SK-MEL-5 (cell line): ENCODE measurements at places on chromosomes 1 and 21. TPM values are rescaled to one million over a fixed set of nuclear protein-coding genes. Genes with fewer than 3 reads are reported as not detected.

The KIRREL1 gene
- 22.2 and 27.8 TPM in 2 replicates for total RNA-seq

The ATAD3C gene
- total RNA-seq, result 0.05 TPM in 1 of 2 replicates, not detected in the other

The MFSD2A gene
- total RNA-seq, result 3.1 and 3.9 TPM in 2 replicates

The LCE3E gene
- total RNA-seq, result not detected in 2 replicates

The MIXL1 gene
- total RNA-seq, result not detected in 2 replicates

The KPRP gene
- not detected in 2 replicates for total RNA-seq

The MAN1C1 gene
- total RNA-seq, result 0.40 and 0.67 TPM in 2 replicates

The BCAR3 gene
- 34.5 and 36.9 TPM in 2 replicates for total RNA-seq

The SUSD4 gene
- not detected in 2 replicates for total RNA-seq

The POU2F1 gene
- 8.0 and 11.3 TPM in 2 replicates for total RNA-seq

The RBM11 gene
- 1.6 and 2.0 TPM in 2 replicates for total RNA-seq

The XKR8 gene
- total RNA-seq, result not detected in 2 replicates

The ADAMTS5 gene
- 0.03 and 0.05 TPM in 2 replicates for total RNA-seq
